ENCODE measurements at places on chromosomes 12 and 14.

DNA sequence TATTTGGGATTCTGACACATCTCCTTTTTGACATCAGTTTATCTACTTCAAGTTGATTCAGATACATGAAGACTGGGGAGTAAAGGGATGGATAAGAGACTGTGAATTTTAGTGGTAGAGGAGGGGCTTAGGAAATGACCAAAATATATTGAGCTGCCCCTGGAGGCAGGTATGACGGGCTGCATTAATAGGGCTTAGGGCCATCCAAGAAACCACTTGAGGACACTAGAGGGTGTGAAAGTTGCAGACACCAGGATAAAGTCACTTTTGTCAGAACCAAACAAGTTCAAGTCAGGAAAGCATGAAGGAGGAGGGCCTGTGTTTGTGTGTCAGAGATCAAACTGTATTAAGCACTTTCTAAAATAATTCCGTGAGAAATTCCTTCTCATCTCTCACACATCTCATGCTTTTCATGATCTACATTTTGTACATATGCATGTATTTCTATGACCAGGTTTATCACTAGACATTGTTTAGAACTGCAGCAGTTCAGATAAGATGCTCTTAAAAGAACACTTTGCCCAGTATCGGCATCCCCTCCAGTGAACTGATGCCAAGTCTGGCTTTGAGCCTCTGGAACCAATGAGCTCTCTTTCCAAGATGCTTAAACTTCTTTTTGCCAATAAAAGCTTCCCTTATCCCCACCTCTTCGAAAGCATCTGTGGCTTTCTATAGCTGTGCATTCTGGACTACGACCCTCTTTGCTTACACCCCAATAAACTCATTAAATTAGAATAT, 136.9 kb downstream of the SLC38A1 start:
- no peak for DNase-seq

DNA sequence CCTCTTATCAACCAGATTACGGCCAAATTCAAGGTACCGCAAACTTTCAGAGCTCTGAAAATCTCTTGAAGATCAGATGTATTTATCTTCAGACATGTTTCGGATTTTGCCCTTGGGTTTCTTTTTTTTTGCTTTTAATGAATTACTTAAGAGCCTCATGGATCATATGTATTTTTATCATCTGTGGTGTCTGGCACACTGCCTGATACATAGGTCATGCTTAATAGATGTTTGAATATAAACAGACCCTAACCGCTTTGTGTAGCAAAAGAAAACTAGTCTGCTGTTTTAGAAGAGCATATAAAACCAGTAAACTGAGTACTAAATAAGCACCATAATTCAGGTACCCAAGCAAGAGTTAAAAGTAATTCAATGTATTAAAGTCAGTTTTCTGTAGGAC, 20.1 kb upstream of the TBK1 start:
- no peak for DNase-seq

DNA sequence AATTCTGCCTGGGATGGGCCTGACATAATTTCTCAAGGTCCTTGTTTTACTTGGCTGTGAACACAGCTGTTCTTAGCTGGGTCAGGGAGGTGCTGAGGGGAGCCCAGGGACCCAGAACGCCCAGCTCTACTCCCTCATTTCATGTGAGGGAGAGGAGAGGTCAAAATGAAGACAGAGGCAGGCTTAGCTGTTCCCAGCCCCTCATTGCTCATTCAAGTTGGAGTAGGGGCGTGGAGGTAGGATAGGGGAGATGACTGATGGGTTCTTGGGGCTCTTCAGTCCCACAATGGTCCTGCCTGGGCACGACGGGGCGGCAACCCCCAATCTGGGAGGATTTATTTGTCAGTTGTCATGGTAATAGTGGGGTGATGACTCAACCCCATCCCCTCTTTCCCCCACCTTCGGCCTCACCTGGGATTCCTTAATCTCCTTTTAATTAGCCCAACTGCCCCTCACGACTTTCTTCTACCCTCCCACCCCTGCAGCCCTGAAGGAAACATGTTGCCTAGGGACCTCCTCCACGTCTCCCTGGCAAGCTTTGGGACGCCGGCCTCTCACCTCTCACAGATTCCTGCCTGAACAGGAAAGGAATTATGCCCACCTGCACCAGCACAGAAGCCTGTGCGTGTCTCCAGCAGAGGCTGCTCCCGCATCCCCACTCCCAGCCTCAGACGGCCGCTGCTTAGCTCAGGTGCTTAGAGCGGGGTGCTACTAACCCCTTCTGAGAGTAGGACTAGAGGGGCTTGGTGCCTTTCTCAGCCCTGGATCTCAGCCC, 10.2 kb downstream of the SPRYD3 start:
- no peak for DNase-seq

GRCh38 chr14:54610051-54610977, 43.4 kb downstream of the SAMD4A start:
- DNase-seq: no peak

DNA sequence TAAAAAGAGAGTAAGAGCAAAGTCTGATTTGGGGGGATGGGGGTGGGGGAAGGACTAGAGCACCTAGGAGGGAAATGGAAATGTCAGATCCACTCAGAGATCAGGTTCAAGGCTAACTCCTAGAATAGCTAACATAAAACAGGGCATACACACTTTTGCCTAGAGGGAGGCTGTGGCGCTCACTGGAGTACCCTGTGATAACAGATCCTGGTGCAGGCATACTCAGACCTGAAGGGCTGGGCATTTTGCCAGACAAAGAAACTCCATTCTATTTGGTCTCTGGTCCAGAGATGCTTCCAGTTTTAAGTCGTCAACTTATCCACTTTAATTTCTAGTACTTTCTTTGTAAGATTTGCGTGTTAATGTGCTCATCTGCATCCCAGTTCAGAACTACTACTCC, 5.8 kb downstream of the CTDSP2 start:
- DNase-seq: no peak

- DNase-seq: no peak
Measured at GRCh38 chr14:30484976-30485375, 74.0 kb upstream of the G2E3 start.

DNA sequence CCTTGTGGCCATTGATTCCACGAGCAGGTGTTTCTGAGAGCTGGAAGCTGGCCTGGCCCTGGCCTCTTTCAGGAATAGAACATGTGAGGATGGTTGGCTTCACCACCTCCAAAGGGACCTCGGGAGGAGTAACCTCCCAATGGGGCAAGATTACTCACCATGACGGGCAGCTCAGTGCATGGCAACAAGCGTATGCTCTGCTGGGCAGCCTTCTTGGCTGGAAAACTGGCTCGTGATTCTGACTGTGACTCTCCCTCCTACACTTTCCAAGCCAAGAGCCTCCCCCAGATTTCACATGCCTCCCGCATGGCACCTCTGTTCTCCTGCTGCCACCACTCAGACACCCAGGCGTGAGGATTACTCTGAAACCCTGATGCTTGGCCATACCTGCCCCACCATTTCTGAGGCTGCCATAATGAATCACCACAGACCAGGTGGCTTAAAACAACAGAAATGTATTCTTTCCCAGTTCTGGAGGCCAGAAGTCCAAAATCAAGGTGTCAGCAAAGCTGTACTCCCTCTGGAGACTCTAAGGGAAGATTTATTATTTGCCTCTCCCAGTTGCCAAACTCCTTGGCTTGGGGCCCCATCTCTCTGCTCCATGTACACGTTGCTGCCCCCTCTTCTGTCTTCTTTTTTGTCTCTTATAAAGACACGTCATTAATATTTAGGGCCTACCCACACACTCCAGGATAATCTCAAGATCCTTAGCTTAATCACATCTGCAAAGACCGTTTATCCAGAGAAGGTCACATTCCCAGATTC, 215.9 kb downstream of the CHST11 start:
- DNase-seq: no peak

DNA sequence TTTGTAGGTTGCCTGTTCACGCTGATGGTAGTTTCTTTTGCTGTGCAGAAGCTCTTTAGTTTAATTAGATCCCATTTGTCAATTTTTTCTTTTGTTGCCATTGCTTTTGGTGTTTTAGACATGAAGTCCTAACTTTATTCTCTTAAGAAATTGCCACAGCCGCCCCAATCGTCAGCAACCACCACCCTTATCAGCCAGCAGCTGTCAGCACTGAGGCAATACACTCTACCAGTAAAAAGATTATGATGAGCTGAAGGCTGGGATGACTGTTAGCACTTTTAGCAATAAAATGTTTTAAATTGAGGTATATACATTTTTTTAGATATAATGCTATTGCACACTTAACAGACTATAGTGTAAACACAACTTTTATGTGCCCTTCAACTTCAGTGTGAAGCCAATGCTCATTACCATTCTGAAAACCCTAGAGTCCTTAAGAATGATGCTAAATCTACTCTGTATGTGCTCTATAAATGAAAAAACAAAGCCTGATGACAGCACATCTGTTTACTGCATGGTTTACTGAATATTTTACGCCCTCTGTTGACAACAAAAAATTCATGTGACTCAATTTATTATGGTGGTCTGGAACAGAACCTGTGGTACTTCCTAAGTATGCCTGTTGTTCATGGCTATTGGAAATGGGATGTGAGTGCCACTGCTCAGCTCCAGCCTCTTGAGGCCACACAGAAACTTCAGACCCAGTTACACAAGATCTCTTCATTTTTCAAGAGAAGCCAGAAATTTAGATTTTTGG, 197.4 kb downstream of the DUSP6 start:
- no peak for DNase-seq

DNA sequence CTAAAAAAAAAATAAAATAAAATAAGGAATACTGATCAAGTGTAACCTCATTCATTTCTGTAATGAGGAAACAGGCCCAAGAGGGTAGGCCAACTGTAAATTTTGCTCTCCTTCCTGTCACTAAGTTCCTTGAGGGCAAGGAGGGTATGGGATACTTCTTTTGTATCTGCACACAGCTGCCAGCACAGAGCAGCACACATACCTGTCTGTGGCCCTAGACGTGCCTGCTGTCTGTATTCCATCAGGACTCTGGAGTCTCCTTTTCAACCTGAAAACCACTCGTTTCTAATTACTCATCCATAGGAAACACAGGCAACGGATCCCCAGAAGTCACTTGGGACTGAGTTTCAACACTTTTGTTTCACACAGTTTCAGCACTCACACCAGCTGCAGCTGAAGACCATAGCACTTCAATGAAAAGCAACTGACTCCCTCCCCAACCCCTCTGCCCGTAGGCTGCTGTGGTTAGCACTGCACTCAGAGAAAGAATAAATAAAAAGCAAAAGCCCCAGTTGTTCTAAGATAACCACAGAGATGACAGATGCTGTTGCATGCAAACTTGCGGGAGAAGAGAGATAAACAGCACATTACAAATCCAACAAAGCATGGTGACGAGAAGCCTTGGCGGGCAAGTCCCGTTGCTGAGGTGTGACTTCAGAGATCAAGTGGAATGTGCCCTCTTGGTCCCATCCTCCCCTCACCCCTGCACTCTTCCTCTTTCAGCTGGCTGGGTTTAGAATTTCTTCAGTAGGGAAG, 24.9 kb downstream of the CRACR2A start:
- DNase-seq: no peak

DNA sequence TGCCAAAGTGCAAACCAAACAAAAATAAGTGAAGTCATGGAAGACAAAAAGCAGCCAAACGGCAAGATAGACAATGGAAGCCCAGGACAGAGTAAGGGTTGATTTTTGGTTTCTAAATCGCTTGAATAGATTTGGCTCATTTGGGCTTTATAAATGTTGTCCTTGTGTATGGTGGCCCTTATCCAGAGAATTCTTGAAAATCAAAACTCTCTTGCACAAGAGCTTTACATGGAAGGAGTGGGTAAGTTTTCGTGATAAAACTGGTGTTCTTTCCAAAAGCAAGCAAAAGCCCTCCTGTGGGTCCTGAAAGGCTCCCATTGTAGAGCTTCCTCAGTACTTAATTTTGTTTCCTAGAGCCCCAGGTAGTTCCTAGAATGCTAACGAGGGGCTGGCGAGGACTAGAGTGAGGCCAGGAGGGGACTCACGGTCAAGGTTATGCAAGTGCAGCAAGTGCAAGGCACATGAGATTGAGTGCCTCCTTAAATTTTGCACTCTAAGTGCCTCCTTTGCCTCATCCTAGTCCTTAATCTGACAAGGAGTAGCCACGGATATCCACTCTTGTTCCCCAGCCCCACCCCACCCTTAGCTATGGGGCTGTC, 4.1 kb downstream of the SIX6 start:
- DNase-seq: no peak

GRCh38 chr12:31600750-31601149, 9.8 kb upstream of the DENND5B start:
- DNase-seq: no peak

DNA sequence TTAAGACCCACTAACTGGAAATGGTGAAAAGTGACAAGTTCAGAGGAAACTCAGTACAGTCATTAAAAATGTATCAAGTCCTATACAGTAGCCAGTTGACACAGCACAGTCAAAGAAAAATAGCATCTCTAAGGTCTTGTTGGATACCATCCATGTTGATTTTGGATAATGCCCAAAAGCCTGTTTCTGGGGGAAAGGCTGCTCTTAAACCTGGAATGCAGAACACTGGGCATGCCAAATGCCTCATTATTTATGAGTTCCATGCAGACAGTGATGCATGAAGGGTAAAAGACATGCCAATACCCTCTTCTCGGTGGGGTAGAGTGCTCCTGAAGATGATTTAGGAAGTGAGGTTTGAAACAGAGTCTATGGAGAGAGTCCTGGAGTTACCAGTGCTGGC, 29.6 kb downstream of the KCNK13 start:
- DNase-seq: no peak

GRCh38 chr12:110561471-110562201, 21.5 kb downstream of the PPTC7 start:
- DNase-seq: no peak

GRCh38 chr14:106737021-106737420, 1210.6 kb downstream of the TMEM121 start:
- no peak for DNase-seq

DNA sequence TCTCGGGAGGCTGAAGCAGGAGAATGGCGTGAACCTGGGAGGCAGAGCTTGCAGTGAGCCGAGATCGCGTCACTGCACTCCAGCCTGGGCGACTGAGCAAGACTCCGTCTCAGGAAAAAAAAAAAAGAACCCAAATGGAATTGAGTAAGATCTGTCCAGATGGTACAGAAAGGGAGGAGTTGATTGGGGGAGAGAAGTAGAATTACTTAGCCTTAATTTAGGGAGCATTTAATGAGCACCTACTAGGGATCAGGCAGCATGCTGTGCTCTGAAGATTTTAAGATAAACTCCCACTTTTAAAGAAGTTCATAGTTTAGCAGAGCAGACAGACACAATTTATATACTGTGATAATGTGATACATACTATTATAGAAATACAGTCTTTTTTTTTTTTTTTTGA, 4.5 kb downstream of the RAB5B start:
- no peak for DNase-seq

DNA sequence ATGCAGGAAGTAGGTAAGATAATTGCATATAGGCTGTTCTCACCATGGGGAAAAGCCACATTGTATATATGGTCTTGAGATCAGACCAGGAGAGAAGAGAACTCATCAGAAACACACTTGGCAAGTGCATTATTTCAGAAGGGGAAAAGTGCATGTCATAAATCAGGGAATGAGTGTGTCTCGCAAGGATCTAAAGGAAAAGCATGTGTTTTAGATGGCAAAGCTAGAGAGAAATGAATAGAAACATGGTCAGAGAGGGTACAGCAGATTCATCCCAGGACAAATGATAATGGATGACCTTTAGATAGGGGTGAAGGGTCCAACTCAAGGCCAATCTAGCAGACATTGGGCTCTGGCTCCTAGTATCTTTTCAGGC, 230.2 kb upstream of the NAV3 start:
- DNase-seq: no peak
